Choroid plexus epithelial cell (primary cell): ENCODE measurements at places on chromosomes 12 and 14.

DNA sequence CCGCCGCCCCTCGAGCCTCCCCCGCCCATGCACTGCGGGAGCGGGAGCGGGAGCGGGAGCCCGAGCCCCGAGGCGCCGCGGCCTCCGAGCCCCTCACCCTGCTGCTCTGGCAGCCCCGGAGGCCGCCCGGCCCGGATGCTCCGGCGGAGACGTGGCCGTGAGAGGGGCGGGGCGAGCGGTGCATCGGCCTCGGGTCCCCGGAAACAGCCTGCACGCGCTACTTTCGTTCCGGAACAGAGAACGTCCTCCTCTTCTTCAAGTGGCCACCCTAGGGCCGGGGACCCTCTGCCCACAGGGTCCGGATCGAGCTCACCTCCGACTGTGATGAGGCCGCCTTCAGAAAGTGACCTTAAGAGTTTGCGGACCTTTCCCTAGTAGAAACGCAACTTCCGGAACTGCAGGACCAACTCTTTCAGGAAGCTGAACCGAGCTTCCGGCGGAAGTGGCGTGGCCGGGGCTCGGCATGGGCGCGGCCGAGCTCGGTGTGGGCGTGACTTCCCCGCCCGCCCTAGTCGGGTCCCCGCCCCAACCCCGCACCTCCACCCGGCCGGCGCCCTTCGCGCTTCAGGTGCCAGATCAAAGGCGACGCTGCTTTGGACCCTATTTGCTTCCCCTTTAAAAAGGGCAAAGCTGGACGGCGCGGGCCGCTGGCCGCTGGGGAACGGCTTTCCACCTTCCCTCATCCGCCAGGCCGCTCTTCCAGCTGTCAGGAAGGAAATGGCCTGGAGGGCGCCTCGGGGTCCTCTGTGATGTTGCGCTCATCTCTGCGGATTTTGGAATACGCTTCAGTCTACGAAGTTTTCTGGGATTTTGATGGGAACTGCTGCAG is at the start of gene GOLGA3:
Gene GOLGA3, minus strand, starts transcription at position 164 of the 829 bp plus-strand sequence. CDS start 6,741 bp downstream, outside the sequence.
- DNase-seq = peak; percentile 96

DNA sequence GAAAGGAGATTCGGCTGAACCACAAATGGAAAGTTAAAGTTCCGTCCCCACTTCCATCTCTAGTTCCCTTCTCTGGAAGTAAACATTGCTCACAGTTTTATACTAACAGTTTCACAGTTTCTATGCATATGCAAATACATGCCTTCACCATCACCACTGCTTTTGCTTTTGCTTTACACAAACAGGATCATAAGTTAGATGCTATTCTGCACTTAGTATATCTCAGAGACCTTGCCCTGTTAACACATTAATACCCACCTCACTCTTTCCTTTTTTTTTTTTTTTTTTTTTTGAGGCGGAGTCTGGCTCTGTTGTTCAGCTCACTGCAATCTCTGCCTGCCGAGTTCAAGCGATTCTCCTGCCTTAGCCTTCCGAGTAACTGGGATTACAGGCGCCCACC is 890 bp downstream of the TEP1 start:
- DNase-seq = peak; percentile 42

DNA sequence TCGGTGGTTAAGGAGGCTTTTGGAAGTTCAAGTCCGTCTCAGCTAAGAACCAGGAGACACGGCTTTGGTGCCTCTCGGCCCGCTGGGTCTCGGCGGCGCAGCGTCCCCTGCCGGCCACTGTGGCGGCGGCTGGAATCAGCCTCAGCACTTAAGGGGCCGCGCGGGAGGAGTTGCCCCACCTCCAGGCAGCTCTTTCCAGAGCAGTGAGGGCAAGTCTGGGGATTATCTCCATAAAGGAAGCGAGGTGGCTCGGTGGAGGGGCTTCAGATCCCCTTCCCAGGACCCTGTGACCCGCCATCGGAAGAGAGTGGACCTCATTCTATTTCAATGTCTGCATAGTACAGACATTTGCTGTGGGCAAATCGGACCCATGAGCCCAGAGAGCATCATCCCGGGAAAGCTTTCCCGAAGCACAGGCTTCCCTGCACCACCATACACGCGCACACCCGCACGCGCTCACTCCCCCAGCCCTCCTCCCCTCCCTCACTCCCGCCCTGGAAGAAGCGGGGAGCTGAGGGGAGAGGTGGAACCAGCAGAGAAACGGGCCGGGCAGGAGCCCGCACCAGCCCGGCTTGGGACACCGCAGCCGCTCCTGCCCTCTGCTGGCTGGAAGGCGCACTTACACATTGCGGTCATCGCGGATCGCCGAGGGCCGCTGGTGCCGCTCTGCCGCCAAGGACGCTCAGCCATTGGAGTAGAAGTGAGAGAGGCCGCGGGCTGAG is 15.9 kb downstream of the RNASE2 start:
- peak; percentile 91 for DNase-seq

DNA sequence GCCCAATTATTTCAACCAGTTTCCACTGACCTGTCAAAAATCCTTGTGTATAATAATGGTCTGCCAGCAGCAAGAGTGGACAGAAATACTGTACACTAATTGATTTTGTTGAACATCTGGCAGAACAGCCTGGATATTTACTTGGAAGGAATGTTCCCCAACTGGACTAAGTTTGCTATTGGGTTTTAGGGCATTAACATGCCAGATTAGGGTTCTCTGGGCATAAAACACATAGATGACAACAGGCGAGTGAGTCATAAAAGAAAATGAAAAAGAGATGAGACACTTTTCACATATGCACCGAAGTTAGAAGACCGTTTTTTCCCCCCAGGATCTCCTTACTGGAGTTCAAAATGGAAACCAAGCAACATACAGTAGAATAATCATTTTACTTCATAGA is 236.3 kb upstream of the NAV3 start:
- no peak for DNase-seq

GRCh38 chr12:3105690-3106479 is 28.7 kb downstream of the TSPAN9 start:
- no peak for DNase-seq

- DNase-seq = no peak
Observed at GRCh38 chr12:66240096-66240820, 51.2 kb downstream of the IRAK3 start.

DNA sequence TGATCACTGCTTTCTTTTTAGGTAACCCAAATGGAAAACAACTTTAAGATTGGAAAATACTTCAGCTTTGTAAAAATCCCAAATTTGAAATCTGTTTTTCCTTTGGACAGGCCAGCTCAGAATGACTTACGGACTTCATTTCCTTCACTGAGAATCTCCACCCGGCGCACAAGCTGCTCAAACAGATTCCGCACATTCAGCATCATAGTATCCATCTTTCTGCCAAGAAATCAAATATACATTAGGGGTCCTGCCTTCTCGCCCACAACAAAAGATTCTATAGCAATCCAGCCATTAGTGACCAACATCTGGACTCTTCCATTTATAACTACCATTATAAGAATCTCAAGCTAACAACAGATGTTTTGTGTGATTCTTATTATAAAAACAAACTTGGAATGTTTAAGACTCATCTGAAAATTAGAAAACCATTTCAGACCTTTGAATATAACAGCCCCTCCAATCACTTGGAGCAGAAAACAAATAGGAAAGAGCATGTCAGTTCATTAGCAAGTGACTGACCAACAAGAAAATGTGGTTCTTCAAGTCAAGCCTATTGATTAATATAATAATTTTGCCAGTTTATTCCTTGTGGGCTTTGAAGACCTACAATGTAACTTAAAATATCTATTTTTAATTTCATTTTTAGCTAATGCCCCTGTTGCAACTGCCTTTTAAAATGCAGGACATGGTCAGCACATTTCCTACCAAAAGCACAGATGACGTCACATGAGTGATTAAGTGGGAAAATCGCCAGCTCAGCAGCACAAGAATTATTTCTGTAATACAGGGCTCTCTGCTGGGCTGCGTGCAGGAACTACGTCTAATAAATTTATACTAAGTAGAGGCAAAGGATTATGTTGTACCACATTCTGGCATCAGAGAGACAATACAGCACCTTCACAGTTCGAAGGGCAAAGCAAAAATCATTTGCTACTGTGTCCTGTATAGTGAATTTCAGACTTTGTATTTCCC is 8.5 kb downstream of the RACGAP1 start:
- peak; percentile 95 for DNase-seq

DNA sequence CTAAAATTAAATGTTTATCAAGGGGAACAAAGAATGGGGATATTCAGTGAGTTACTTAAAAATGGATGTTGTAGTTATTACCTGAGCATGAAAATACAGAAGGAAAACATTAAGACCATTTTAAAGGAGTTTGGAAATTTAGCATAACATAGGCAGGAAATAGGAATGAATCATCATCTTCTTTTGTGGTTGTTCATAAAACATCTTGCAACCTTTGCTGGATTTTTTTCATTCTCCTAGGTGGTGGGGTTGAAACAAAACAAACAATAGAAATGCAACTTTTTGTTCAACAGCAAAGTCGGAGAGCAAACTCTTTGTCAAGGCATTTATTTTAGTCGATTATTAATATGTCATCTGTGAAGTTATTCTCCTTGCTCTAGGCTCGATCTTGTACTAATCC is 275.1 kb downstream of the IPO8 start:
- peak; percentile 52 for DNase-seq

DNA sequence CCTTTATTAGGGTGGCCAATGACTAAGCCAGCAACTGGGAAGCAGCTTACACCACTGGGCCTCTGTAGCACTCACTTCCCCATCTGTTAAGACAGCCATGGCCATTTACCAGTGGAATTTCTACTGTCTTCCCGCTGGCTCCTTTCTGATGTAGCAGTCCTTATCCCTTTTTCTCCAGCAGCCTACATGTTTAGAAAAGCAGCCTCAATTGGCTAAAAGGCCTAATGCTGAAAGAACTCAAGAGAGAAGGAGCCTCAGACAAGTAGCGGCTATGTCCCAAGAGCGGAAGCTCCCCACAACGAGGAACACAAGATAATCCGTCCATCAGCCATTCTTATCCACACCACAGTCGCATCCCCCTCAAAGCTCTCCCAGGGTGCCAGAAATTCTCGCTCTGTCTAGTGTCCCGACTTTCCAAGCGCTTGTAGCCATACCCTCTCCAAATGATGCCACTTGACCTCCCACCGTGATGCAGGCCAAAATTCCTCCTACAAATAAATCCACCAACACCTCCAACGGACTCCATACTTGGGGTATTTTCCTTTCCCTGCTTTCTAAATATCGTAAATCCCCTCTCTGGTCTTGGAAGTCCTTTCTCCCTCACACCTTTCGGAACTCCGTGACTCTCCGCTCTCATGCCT is 624 bp downstream of the M6PR start:
- DNase-seq = peak; percentile 57

GRCh38 chr12:110540048-110540447 is 37.9 kb downstream of the RAD9B start:
- no peak for DNase-seq

- DNase-seq = peak; percentile 63
Observed at GRCh38 chr12:124392667-124393413, 97.9 kb downstream of the RFLNA start.

DNA sequence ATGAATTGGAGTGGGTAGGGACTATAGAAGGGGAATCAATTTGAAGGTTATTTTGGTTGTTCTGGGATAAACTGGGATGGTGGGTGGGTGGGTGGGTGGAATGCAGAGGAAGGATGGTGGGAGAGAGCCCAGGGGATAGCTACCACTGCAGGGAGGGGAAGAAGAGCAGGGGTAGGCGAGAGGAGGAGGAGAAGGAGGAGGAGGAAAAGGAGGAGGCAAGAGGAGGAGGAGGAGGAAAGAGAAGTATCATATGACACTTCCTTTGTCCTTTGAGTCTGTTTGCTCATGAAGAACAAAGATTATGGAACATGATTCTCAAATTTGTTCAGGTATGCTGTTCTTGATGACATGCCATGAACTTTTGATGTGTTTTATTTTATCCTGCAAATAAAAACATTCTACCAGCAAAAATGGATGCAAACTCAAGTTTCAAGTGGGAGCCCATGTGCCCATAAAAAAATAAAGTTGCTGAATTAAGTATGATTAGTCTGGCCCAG is 4.1 kb upstream of the BEST3 start:
- no peak for DNase-seq

DNA sequence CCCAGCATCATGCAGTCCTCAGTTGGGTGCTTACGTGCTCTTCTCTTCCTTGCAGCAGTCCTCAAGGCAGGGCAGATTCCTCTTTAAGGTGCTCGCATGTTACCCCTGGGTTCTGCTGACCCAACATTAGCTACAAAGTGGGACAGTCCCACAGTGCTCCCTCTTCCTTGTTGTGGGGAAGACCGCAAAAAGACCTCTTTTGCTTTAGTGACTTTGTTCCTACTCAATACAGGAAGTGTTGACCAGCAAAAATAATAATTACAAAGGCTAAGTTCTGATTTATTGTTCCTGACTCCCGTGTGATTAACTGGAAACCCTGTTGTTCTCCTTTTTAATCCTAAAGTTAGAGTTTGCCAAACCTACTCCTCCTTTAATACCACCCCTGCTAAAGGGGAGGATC is 13.7 kb downstream of the PIGH start:
- DNase-seq = no peak

- DNase-seq = no peak
Observed at GRCh38 chr12:109988274-109988673, 7.9 kb downstream of the GIT2 start.
